A549 treated with ZK216348 at 1 μM for 4 hours (cell line): ENCODE measurements at places on chromosomes 1 and 21. TPM values are rescaled to one million over a fixed set of nuclear protein-coding genes. Genes with fewer than 3 reads are reported as not detected.

The CFHR1 gene
- 0.14 to 0.35 TPM (median 0.25 TPM) in 4 of 5 replicates, not detected in the other for total RNA-seq

The NRIP1 gene
- 7.4 to 18.0 TPM (median 16.6 TPM) in 5 replicates for total RNA-seq

The ANGPTL3 gene
- total RNA-seq = not detected in 5 replicates

The KRTAP8-1 gene
- not detected in 5 replicates for total RNA-seq

The LCE3E gene
- 0.27 to 0.31 TPM in 2 of 5 replicates, not detected in the others for total RNA-seq

The ADCY10 gene
- total RNA-seq = 0.02 to 0.40 TPM (median 0.25 TPM) in 4 of 5 replicates, not detected in the other

The CORT gene
- 0.25 to 0.28 TPM in 2 of 5 replicates, not detected in the others for total RNA-seq

The UTS2 gene
- not detected in 5 replicates for total RNA-seq

The ZC3H11A gene
- total RNA-seq = 38.0 to 53.0 TPM (median 43.0 TPM) in 5 replicates

The SLC25A33 gene
- total RNA-seq = 2.9 to 3.5 TPM (median 3.2 TPM) in 5 replicates

The CSF3R gene
- total RNA-seq = not detected in 5 replicates

The TEX38 gene
- total RNA-seq = not detected in 5 replicates

The RAB7B gene
- 1.0 to 1.8 TPM (median 1.3 TPM) in 5 replicates for total RNA-seq

The PRAMEF11 gene
- not detected in 5 replicates for total RNA-seq

The S100A5 gene
- 0.41 to 1.7 TPM (median 0.88 TPM) in 5 replicates for total RNA-seq

The PLEKHN1 gene
- 4.0 to 6.6 TPM (median 5.4 TPM) in 5 replicates for total RNA-seq

The SAMD11 gene
- total RNA-seq = 11.9 to 38.0 TPM (median 31.7 TPM) in 5 replicates

The CD1C gene
- total RNA-seq = not detected in 5 replicates

The RNU1-3 gene
- not detected in 5 replicates for total RNA-seq

The AGT gene
- total RNA-seq = 0.07 to 0.19 TPM (median 0.12 TPM) in 4 of 5 replicates, not detected in the other

The UBASH3A gene
- 0.09 to 0.28 TPM (median 0.18 TPM) in 5 replicates for total RNA-seq

The NRAS gene
- total RNA-seq = 17.0 to 38.0 TPM (median 29.9 TPM) in 5 replicates

The ZNF683 gene
- total RNA-seq = not detected in 5 replicates

The PCP4L1 gene
- total RNA-seq = 0.11 TPM in 1 of 5 replicates, not detected in the others

The AADACL4 gene
- total RNA-seq = not detected in 5 replicates

The ACTL8 gene
- 1.3 to 1.9 TPM (median 1.6 TPM) in 5 replicates for total RNA-seq

The EFCAB14 gene
- 19.4 to 30.0 TPM (median 26.1 TPM) in 5 replicates for total RNA-seq

The LDLRAD1 gene
- total RNA-seq = not detected in 5 replicates

The PLA2G2D gene
- not detected in 5 replicates for total RNA-seq

The LYPD8 gene
- 0.19 to 0.45 TPM (median 0.21 TPM) in 3 of 5 replicates, not detected in the others for total RNA-seq

The SPATA46 gene
- total RNA-seq = not detected in 5 replicates

The KCNN3 gene
- 0.01 to 0.09 TPM (median 0.07 TPM) in 4 of 5 replicates, not detected in the other for total RNA-seq

The OR6N1 gene
- not detected in 5 replicates for total RNA-seq

The WNT2B gene
- total RNA-seq = 0.08 to 0.29 TPM (median 0.22 TPM) in 5 replicates

The NES gene
- total RNA-seq = 1.2 to 1.3 TPM (median 1.3 TPM) in 5 replicates

The SPRR1A gene
- not detected in 5 replicates for total RNA-seq

The DPT gene
- total RNA-seq = not detected in 5 replicates

The TLCD4 gene
- total RNA-seq = 2.9 to 13.1 TPM (median 9.3 TPM) in 5 replicates

The CRYBG2 gene
- total RNA-seq = 0.90 to 2.6 TPM (median 1.3 TPM) in 5 replicates

The ELAPOR1 gene
- total RNA-seq = 0.38 to 0.87 TPM (median 0.52 TPM) in 5 replicates

The RGS4 gene
- total RNA-seq = 0.21 to 0.31 TPM in 2 of 5 replicates, not detected in the others

The CFHR4 gene
- not detected in 5 replicates for total RNA-seq

The CD55 gene
- 110 to 135 TPM (median 120 TPM) in 5 replicates for total RNA-seq

The MLLT11 gene
- 9.5 to 20.3 TPM (median 17.4 TPM) in 5 replicates for total RNA-seq
